Sigmoid colon (tissue), 7 donors: ENCODE measurements at places on chromosomes 2 and 18.

GRCh38 chr2:88856409-88857135, 165.1 kb downstream of the RPIA start:
- DNase-seq = no peak

- no peak for DNase-seq
These were observed 72.2 kb downstream of the CRIM1 start for GRCh38 chr2:36427790-36428243.

DNA sequence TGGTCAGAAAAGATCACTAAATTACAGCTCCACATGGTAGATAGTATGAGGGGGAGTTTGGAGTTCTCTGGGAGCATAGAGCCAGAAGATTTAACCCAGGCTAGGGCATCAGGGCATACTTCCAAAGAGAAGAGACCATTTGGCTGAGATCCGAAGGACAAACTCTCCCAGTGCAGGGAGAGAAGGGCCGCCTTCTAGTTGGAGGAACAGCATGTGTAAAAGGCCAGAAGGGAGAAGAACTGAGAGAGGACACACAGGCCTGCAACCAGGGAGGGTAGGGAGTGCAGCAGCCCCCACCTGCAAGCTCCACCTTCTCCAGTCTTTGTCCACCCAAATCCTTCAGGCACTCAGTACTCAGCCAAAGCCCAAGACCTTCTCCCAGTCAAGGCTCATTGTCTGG, 182.0 kb downstream of the GFPT1 start:
- DNase-seq = no peak

GRCh38 chr2:104250635-104251034, 603.3 kb upstream of the POU3F3 start:
- no peak for DNase-seq

DNA sequence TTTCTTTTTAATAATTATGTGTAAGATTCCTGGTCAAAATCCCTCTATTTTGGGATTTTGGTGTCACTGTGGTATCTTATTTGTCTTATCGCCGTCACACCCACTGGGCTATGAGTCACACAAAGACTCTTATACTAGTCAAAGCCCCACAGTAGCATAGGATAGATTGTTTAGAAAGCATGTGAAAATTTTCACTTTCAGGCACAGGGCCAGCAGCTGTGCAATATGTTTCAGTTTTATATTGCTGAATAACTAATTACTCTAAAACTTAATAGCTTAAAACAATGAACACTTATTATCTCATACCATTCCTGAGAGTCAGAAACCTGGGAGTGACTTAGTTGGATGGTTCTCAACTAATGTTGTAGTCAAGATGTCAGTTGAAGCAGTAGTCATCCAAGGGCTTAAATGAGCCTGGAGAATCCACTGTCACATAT, 24.0 kb downstream of the CFAP210 start:
- DNase-seq = no peak
